ENCODE measurements at places on chromosomes 6 and 20.

GRCh38 chr6:16985513-16986284 lies 116.2 kb upstream of the STMND1 start:
- no peak for DNase-seq

DNA sequence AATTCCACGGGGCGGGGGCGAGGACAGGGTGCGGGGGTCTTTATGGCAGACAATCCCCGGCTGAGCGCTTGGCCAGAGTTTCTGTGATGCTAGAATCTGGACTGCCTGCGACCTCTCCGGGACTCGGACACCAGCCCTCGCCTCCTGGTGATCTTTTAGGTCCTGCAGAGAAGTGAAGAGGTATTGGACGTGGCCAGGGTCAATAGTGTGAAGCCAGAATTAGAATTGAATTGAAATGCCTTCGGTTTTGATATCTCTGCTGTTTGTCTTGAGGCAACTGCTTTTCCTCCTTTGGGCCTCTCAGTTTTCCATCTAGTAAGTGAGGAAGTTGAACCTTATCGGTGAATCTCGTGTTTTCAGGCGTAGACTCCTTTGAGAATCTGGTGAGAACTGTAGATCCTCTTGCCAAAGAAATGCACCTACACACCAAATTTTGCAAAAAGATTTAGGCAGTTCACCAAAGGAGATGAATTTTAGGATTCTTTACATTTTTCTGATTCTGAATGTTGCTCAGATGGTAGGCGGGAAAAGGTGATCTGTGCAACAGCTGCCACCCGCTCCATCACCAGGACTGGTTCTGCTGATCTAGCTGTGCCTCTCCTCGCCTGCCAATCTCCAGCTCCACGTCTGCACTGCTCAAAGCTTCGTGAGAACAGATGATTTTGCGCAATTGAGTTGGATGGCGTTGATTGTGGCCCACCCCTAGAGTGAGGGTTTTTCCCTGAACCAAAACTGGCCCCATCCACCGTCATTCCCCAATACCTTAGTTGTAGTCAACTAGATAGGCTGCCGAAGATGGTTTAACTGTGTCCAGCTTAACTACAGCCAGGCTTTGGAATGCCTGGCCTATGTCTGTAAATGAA lies 837 bp upstream of the OSER1 start:
- peak; percentile 40 for DNase-seq

DNA sequence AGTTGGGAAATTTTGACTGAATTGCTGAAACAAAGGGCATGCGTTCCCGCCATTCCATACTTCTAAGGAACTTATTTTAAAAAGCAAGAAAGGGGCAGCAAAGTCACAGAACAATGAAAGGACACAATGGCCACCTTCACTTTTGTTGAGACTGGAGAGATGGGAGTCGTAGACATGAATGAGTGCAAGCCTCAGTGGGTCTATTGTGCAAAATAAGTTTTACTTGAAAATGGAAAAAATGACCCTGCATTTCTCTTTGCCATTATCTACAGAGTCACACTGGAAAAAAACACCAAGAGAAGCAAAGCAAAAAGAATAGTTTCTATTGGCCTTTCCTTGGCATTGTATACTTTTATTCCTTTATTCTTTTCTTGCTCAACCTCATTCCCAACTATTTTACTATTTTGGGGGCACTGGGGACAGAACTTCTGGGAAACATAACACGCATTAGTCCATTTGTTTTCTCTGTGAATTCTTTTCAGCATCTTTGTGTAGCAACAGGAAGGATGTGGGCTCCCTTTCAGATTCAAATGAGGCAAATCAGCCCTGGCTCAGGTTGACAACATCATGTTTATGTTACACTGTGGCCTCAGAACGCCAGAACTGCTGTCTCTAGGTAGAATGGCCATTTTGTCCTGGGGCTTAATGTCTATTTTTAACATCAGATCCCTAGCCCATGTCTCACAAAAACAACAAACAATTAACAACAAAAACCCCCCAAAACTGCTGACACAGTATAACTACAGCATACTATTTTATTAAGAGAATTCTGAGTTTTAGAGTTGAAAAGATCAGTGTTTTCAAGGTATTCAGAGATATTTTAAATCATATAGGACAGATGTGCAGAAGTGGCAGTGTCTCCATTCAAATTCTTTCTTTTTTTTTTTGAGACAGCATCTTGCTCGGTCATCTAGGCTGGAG lies 122.2 kb downstream of the FYN start:
- no peak for DNase-seq

DNA sequence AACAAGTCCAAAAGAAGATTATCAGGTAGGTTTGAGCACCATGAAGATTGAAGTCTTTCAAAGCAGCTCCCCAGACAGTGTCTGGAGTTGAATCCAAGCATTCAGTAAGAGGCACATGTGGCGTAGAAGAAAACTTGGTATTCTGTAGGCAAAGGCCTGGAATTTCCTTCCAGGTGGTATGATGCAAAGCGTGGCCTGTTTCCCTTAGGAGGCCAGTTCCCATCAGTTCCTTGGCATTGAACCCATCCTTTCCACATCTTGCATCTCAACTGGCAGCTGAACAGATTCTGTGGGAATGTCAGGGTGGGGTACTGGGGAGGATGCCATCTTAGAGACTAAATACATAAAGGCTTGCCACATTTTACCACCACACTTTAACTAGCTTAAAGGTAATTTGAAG lies 516.0 kb downstream of the BTBD3 start:
- DNase-seq = no peak

DNA sequence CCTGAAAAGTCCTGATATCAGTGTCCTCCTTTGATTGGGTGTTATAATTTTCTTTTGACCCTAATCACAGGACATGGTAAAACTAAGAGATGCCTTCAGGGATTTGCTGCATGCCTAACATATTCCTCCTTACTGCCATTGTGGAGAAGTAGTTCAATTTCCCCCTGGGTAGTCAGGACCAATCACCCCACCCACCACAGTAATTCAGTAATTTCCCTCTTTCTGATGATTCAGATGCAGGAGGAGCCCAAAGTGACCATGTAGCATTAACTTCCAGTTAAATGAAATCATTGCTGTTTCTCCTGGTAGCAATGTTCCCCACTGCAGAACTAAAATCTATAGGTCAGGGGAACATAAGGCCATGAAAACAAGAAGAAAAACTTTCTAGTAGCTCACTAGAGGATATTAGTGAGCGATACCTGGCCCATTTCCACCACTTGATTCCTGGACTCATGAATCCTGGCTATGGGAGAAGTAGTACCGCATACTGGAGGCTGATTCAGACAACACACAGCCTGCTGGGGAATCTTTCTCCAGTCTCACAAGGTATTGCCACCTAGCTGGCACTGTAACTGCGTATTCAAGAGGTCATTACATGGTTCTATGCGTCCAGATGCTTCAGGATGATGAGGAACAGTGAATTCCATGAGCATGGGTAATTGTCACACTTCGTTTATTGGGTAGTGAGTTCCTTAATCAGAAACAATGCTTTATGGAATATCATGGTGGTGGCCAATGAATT lies 561.2 kb downstream of the HAO1 start:
- DNase-seq = no peak
